Lower lobe of right lung (tissue), 2 donors: ENCODE measurements at places on chromosomes 2 and 18. TPM values are rescaled to one million over a fixed set of nuclear protein-coding genes. Genes with fewer than 3 reads are reported as not detected.

- no peak for DNase-seq
Observed at GRCh38 chr2:119674711-119675500, 4.1 kb upstream of the TMEM177 start.

GRCh38 chr2:190909680-190910079, 29.1 kb downstream of the GLS start:
- no peak for DNase-seq

DNA sequence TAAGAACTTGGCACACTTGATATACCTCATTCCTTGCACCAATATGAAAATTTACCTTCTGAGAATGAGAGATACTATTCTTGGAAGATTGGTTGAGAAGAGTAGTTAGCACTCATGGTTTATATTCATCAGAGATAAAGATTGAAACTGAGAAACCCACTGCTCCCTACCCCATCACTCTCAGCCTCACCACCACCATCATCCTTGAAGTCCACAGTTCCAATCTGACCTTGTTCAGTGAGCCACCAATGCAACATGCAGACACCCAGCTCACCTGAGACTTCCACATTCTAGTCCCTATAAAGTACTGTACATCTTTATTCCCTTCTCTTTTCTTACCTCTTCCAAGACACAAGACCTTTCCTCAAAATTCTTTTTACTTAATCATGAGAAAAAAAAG, 869.0 kb downstream of the TRIB2 start:
- no peak for DNase-seq

DNA sequence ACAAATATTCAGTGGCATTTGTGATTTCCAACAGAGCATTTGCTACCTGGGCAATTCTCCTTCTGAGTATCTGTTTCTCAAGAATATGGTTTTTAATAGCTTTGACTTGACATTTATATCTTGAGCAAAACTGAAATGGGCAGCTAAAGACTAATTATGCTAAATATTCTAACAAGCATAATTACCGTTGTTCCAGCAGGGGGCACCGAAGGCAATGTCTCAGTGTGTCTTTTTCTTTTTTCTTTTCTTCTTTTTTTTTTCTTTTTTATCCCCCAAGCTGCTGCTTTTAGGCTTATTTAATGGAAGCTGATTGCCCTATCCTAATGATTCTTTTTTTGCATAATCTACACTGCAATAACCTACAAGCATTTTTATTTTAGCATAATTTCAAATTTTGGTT, 138.9 kb upstream of the NABP1 start:
- DNase-seq: no peak

DNA sequence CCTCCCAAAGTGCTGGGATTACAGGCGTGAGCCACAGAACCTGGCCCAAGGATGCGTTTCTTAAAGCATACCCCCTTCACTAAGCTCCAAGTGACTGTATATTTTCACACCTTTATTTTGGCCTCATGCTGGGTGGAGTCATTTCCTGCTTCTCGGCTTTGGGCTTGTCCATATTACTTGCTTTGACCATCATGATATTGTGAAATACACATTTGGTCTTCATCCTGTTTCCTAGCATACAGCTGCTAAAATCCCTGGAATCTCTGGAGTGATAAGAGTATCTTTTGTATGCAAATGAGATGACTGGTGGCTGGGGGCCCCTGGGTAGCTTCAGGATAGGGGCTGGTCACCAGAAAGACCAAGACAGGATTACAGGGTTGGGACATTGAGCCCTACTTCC, 17.6 kb upstream of the COLEC12 start:
- no peak for DNase-seq

DNA sequence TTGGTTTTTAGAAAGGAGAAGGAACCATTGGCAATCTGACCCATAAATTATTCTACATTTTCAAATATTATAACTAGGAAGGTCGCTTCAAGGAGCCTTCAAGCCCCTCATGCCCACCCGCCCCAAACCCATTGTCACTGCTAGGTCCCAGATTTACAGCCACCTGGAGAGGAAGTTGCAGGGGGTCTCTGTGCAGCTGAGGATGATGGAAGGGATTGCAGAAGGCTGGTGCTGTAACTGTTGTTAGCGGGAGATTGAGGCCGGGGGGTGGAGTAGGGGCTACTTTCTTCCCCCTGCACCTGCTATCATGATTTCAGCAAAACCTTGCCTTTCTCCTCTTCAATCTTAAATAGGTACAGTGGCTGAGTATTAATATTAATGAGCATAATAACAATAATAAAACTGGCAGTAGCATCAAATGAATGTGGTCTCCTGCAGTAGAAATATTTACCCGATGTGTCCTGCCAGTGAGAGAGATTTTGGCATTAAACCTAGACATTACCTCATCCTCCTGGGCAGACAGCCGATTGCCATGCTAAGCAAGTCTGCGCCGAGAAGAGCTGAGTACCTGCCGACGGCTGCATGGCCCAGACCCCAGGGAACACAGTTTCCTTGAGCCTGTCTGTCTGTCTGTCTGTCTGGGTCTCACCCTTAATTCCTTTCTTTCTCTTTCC, 225.4 kb downstream of the FAM210A start:
- no peak for DNase-seq

- DNase-seq: no peak
Observed at GRCh38 chr18:24402209-24402785, 4.7 kb upstream of the OSBPL1A start.

DNA sequence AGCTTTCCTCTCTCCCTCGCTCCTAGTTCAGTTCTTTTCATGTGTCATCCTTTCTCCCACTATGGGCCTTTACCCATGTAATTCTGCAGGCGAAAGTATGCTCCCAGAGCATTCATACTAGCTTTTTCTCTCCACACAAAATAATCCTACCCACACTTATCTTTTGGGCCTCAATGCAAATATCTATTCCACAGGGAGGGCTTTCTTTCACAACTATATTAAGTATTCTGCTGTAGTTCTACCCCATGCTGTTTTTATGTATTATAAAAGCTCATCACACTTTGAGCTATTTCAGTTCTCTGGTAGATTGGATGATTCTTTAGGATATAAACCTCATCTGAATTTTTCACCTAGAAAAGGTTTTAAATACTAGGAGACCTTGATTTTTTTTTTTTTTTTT, 774.6 kb upstream of the CRIM1 start:
- DNase-seq: no peak

GRCh38 chr18:78436110-78436509, 543.5 kb upstream of the SALL3 start:
- DNase-seq: no peak

- DNase-seq: no peak
Observed at GRCh38 chr18:24187049-24187448, 48.2 kb downstream of the CABYR start.

- peak; percentile 76 for DNase-seq
Observed at GRCh38 chr2:204544961-204545860, at the start of gene PARD3B. PARD3B (plus strand) TSS chr2:204545475; CDS start chr2:204546000, 525 bp downstream.

- DNase-seq: no peak
Observed at GRCh38 chr2:199261239-199261638, 196.5 kb downstream of the SATB2 start.

- no peak for DNase-seq
Observed at GRCh38 chr18:11710578-11710977, 21.5 kb downstream of the GNAL start.

DNA sequence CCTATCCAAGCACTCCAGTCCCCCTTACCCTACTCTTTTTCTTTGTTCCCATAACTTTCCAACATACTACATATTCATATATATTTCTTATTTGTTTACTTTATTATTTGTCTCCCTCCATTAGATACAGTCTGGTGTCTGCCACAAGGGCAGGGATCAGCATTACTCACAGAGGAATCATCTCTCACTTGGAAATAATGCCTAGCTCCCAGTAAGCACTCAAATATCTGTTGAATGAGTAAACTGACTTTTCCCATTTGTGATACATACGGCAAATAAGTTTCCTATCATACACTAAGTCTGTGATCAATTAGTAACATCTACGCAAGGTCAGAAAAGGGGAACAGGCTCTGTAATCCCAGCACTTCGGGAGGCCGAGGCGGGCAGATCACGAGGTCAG, 18.7 kb downstream of the C1D start:
- DNase-seq: no peak

GRCh38 chr2:179393481-179393880, 128.8 kb upstream of the SESTD1 start:
- no peak for DNase-seq

- DNase-seq: no peak
Observed at GRCh38 chr2:138421971-138422335, 79.6 kb upstream of the SPOPL start.

DNA sequence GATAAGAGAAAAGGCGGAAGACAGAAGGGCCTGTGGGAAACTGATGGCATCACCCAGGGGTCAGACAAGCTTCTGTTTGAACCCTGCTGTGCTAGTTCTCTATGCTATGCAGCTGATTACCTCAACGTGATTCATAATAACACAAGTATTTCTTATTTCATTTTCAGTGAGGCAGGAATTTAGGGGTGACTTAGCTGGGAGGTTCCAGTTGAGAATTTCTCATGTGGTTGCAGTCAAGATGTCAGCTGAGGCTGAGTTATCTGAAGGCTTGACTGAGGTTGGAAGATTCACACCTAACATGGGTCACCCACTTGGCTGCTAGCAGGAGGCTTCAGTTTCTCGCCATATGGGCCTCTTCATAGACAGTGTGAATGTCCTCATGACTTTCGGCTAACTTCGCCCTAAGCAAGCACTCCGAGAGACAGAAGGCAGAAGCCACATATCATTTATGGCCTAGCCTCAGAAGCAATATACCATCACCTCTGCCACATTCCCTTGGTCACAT, 34.0 kb upstream of the TMEM131 start:
- DNase-seq: no peak

DNA sequence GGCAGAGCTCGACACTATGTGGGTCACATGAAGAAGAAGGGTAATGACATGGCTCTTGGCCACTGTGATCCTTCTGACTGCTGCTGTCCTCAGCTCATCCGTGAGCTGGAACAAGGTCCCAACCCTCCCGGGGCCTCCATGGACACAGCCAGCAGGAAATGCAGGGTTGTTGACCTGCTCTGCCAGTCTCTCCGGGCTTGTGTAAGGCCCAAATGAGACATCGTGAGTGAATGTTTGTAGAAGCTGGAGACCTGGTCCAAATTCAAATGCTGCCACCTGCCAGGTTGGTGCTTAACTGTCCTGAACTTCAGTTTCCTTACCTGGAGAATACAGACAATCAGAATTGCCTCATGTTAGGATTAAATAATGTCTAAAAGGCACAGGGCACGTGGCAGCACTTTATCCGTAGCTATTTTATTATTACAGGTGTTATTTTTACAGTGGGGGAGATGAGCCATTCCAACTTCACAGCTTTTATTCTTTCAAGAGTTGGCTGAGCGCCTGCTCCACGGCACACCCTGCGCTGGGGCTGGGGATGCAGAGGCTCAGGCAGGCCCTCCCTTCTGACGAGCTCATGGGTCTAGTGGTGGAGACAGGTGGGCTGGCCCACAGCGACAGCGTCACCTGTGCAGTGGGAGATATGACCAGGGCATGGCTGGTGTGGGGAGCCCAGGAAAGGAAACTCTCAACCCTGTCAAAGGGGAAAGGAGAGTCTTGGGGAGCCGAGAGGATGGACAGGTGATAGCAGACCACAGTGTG, 15.1 kb downstream of the ARHGEF4 start:
- no peak for DNase-seq

- DNase-seq: no peak
Observed at GRCh38 chr2:202750763-202751427, 116.1 kb downstream of the FAM117B start.

- DNase-seq: peak; percentile 14
Observed at GRCh38 chr2:201962774-201963562, 70.7 kb upstream of the FZD7 start.

DNA sequence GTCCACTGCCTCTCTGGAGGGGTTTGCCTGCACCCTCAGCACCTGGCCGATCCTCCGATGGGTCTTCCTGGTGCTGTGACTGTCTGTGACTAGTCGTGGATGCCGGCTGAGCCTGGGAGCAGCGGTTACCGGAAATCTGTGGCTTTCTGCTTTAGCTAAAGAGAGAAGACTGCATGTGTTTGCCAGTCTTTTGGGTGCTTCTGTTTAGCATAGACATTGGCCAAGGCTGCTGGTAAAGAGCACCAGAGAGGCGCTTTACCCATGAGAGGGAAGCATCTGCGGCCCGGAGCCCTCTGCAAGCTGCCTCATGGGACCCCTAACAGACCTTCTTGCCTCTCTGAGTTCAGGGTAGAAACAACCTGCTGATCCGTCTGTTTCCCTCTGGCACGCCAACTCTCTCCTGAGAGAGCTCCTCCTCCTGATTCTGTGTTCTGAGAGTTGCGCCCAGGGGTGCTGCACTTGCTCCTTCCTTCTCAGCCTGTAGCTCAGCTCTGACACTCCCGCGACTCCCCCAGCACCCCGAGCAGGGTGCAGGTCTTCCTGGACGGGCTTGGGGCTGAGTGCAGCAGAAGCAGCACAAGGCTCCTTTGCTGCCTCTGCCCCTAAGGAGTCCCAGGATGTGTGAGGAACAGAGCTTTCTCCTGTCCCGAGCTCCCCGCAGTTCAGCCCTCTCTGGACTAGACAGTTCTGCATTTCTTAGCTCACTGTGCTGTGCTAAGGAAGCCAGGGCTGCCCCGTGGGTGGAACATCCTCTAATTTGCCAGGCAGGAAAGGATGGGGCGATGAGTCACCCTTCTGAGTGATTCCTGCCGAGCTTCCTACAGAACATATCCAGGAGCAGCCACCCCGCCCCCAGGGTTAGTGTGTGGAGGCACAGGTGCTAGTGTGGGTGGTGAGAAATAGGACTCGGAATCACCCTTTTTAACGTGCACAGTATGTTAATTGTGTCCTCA, 203.2 kb downstream of the SH3RF3 start:
- peak; percentile 86 for DNase-seq

- DNase-seq: no peak
Observed at GRCh38 chr2:172783165-172783898, 47.7 kb downstream of the RAPGEF4 start.

GRCh38 chr18:79585395-79586370, 93.9 kb upstream of the CTDP1 start:
- DNase-seq: peak; percentile 24

DNA sequence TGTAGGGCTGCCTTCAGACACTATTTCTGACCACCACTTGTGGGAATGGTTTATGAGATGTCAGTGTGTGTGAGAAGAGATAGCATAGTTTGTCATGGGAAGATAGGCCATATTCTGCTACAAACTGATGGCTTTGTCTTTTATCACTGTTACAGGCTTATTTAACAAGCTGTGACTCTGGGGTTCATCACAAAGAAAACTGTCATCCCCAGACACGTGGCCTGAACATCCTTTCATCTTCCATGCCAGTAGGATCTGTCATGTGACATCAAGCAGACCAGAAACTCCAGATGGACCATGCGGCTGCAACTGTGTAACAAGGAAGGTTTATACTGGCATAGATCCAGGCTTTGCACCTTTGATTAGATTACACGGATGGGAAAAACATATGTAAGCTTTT, 128.6 kb upstream of the KCNH7 start:
- no peak for DNase-seq

- DNase-seq: peak; percentile 14
Observed at GRCh38 chr18:79529296-79529695, 133.6 kb downstream of the NFATC1 start.

- no peak for DNase-seq
Observed at GRCh38 chr2:109558076-109558882, 55.5 kb downstream of the SEPTIN10 start.

GRCh38 chr2:9285921-9286320, 79.3 kb downstream of the ASAP2 start:
- DNase-seq: no peak

- DNase-seq: no peak
Observed at GRCh38 chr2:232815569-232815968, 39.2 kb upstream of the KCNJ13 start.

The TRIM54 gene
- not detected for total RNA-seq

The LANCL1 gene
- 32.6 TPM for total RNA-seq

The ALPP gene
- total RNA-seq: 6.0 TPM

The ELOA2 gene
- total RNA-seq: not detected

The MSH6 gene
- total RNA-seq: 31.3 TPM

The OTOF gene
- total RNA-seq: 0.35 TPM

The ITPRIPL1 gene
- total RNA-seq: 1.9 TPM

The ACAA2 gene
- total RNA-seq: 71.3 TPM
